ENCODE measurements at places on chromosomes 6 and 20.

DNA sequence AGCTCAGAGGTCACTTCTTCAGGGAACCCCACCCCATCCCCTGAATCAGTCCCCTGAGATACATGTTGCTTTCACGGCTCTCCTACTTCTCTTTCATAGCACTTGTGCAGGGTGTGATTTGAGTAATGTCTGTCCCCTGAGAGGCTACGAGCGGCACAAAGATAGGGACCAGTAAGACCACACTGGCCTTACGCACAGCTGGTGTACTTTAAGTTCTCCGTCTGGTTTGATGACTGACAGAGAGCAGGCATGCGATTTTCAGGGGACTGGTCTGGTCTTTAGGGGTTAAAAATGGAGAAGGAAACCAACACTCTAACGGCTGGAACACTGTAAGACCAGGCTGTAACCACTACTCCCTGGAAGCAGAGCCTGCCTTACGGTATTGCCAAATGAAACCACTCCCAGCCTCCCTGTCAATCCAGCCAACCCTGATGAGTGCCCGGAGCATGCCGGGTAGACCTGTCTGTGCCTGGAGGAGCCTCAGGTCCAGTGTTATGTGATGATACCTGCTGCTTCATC, 47.1 kb downstream of the ELMO2 start:
- DNase-seq, result no peak

- no peak for DNase-seq
Observed at GRCh38 chr6:14728396-14729024, 517.4 kb upstream of the JARID2 start.

- no peak for DNase-seq
Observed at GRCh38 chr6:139763468-139764210, 389.2 kb upstream of the CITED2 start.

DNA sequence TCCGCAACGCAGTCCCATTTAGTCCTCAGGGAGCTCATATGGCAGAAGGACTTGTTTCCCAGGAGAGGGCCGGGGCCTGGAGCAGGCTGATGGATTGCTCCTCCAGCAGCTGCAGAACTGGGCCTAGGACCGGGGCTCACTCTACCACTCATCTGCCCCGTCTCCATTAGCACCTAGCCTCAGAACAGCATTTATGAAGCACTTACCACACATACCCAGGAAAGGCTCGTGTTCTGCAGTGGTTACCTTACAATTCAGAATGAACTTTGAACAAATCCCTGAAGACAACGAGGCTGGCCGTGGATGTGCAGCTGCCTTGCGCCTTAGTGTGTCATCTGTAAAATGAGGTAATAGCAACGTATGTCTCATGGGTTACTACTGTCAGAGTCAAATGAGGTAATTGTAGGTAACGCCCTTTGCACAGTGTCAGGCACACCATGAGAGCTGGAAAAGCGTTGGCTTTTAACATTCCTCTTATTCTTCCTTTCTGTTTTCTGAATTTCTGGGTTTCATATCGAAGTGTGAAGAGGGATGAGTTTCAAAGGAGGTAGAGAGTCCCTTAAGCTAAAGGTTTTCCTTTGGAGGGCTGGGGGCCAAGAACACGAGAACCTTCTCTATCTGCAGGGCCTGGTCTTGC, 46.3 kb upstream of the CD93 start:
- no peak for DNase-seq

- DNase-seq, result no peak
Observed at GRCh38 chr6:122426597-122426996, 27.1 kb downstream of the HSF2 start.

GRCh38 chr6:154414021-154414813, 57.6 kb upstream of the IPCEF1 start:
- DNase-seq, result no peak

DNA sequence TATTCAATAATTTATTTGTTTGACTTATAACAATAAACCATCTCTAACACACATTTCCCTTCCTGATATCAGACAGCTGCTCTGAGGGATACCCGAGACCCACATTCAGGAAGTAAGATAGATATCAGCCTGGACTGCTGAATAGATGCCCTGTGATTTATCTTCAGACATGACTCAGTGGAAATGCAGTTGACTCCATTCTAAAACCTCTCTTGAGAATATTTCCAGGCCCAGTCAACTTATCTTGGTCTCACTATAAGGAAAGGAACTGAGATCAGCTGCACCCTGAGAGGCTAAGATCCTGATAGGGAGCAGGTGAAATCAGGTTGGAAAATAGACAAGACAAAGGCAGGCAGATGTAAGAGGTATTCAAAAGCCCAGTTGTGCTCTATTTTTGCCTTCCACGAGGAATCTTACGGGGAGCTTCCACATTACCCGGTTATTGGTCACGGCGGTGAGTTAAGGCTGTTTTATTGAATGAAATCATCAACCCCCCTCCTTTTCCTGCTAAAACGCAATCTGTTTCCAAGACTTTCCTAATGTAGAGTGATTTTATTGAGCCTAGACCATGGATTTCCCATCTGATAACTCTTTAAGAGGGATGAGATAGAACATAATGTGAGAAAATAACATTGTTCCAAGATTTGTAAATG, 25.5 kb downstream of the C6orf15 start:
- no peak for DNase-seq

- DNase-seq, result peak; percentile 56
Observed at GRCh38 chr6:106979435-106979884, 4.9 kb upstream of the CD24 start.

DNA sequence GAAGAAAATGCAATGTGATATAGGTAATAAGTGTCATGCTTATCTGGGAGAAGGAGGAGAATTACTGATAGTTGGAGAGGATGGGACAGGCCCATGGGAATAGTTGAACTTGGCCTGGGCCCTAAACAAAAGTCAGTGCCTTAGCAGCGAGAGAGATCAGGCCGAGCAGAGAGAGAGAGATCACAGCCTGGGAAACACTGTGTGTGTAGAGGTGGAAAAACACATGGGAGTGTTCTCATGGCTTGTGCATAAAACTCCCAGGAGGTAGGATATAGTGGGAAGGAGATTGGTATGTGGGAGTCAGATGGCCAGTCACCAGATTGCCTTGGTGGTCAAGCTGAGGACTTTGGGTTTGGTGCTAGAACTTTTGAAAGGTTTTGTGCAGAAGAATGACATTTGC, 47.6 kb downstream of the FIG4 start:
- DNase-seq, result no peak

GRCh38 chr20:44601801-44602204, 19.4 kb downstream of the PKIG start:
- peak; percentile 90 for DNase-seq

DNA sequence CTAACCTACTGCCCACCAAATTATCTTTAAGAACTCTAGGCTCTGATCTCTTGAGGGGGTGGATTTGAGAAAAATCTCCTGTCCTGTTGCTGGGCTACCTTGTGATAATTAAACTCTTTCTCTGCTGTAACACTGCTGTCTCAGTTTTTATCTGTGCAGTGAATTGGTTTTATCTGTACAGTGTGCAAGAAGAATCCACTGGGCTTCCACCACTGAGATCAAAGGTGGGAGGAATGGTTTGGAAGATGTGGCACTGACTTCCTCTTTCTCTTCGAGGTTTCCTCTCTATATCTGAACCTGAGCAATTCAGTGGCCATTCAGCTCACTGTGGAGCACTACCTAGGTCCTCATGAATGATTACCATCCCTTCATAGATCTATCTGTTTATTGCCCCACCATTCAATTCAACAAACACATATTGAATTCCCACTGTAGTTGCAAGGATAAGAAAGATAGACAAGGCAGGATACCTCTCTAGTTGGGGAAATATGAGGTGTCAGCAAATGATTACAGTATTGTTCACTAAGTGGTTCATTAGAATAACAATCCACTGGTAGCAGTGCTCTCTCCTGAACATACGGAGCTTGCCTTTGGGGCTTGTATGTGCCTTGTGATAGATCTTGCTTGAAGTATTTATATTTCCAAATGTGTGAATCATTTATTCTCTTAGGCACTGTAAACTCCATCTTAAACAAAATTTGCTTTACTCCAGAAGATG, 172.1 kb upstream of the ARG1 start:
- DNase-seq, result no peak

GRCh38 chr6:167116838-167117228, 6.1 kb upstream of the CCR6 start:
- no peak for DNase-seq

GRCh38 chr20:63117661-63118302, 98.1 kb downstream of the YTHDF1 start:
- DNase-seq, result no peak

DNA sequence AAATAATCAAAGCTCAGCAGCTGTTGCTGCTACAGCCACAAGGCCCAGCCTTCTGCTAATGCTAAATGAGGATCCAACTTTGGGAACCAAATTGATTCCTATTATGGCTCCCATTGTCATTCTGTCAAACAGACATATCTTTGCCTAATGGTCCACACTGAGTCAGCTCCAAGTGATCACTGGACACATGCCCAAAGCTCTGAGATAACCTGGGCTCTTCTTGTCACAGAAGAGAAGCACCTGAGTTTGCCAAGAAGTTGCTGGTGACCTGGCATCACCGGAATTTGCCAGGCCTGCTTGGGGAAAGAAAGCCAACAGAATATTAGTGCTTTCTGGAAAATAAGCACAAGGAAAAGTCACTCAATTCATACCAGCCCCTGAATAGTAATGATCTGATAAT, 5.8 kb downstream of the TNFRSF21 start:
- DNase-seq, result no peak

DNA sequence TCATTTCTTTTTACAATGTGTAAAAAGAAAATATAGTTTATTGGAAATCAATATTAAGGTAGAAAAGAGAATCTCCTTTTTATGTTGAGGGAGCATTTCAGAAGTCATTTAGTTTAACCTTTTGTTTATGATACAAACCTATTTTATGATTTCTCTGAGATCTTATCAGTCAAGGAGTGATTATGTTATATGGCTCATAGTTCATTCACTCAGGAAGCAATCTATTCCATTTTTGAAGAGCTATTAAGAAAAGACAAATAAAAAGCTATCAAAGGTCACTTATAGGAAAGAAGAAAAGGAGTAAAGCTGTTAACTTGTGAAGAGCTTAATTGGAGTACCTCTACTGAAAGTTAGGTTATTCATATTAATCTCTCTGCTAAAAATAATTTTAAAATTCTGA, 526.6 kb upstream of the JAG1 start:
- no peak for DNase-seq

- no peak for DNase-seq
Observed at GRCh38 chr6:28082939-28083338, 2.6 kb downstream of the ZNF165 start.

- DNase-seq, result no peak
Observed at GRCh38 chr6:101961357-101961756, 567.8 kb downstream of the GRIK2 start.

DNA sequence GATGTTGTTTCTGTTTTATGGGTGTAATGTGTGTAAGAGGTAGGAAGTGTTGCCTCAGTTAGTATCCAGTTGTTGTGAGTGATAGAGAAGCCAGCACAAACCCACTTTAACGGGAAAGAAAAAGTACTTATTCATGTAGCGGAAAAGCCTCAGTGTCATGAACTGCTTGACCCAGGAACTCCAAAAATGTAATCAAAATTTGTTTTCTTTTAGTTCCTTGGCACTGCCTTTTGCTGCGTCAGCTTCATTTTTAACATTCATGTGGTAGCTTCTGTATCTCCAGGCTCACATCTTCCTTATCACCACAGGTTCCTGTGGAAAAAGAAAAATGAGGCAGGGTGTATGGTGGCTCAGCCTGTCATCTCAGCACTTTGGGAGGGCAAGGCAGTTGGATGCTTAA, 46.4 kb upstream of the CCDC28A start:
- DNase-seq, result no peak

DNA sequence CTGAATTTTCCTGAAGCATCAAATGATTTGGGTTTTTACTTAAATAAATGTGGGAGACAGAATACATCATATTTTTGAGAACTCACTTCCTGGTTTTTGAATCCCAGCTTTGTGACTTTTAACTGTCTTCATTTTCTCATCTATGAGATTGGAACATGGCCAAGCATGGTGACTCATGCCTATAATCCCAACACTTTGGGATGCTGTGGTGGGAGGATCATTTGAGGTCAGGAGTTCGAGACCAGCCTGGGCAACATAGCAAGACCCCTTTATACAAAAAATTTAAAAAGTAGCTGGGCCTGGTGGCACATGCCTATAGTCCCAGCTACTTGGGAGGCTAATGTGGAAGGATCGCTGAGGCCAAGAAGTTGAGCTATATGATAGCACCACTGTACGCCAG, 122.3 kb downstream of the QKI start:
- DNase-seq, result peak; percentile 61

DNA sequence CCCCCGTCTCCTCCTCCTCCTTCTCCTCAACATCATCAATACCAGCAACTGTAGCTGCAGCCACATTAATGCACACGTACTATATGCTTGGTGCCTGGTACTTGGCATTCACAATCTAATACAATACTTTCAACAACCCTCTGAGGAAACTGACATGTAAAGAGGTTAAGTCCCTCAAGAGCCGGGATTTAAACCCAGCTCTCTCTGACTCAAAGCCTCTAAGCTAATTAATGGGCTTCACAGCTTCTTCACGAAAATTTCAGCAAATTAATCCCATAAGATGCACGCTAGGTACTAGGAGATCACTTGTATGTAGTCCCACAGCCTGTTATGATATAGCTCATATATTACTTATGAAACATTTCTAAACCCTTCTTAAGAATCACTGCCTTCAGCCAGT, 73.1 kb upstream of the IPCEF1 start:
- DNase-seq, result no peak

DNA sequence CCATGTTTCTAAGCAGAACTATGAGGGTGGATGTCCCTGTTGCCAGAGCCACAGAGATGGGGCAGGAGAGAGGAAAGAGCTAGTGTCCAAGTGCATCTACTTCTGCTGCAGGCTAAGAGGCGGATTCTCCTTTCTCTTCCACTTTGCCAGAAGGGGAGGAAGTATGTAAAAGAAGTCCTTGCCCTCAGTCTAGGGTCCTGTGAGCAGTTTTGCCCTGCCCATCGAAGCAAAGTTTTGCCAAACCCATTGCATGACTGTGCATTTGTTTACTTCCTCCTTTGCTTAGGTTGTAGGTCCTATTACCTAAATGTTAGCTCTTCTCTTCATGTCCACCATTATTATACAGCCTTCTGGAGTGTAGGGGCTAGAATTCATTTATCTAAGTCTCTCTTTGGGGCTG, 106.2 kb upstream of the ARMC2 start:
- no peak for DNase-seq

DNA sequence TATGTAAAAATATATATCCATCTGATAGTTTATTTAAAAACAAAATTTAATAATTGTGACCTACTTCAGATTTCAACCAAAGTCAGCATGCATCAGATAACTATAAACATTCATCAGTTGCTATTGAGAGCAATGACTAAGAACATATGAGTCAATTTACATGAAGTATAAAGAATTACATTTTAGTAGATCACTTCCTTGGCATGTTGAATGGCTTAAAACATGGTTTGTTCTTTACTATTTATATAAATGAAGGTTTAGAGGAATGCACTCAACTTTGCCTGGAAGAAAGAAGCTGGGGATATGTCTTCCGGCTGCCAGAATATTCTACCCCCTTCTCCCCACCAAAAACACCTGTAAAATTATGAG, 6.4 kb upstream of the FAM217A start:
- no peak for DNase-seq

GRCh38 chr6:124119596-124119995, 315.9 kb downstream of the NKAIN2 start:
- DNase-seq, result no peak

All from foreskin melanocyte (primary cell).